ENCODE measurements at places on chromosomes 3 and 15.

DNA sequence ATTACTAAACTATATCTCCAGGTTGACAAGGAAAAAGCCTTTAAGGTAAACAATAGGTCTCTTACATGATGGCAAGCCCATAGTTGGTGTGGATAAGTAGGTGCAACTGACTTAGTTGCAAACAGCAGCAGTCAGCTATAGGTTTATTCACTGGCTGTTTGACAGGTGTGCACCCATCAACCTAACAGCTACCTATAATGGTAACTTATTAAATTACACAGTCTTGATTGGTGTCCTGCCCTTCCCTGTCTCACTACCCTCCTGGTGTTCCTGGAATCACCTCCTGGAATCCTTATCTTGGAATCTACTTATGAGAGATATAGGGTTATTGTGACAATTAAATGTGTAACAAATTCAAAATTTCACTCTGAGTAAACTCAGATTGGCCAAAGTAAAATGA lies 467.8 kb upstream of the UBE2E2 start:
- DNase-seq, result no peak

- DNase-seq, result no peak
Measured at GRCh38 chr15:41494190-41494921, 682 bp downstream of the ITPKA start.

DNA sequence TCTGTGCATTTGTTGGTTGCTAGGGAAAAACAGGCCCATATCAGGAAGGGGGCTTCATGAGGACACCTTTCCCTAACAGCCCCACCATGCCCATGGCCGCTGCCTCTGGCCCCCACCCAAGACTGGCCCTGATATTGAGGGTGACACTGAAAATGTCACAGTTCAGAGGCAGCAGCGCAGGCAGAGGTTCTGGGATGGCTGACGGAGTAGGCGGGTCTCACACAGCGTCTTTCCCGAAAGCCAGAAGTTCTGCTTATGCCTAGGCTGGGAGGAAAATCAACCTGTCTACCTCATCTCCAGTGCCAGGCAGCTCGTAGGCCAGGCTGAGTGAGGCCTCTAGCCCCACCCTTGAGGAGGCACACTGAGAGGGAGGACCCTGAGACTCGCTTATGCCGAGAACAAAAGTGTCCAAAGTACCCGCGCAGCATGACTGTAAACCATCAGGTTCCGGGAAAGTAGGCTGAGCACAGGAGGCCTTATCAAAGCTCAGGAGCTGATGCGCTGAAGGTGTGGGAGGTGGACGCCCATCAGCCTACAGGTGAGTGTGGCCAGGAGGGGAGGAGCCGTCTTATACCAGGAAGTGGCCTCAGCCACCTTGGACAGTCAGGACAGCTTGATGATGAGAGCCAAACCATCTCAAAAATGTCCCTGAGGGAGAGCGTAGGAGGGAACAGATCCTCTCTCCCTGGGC lies 27.5 kb downstream of the GRAMD2A start:
- DNase-seq, result no peak

DNA sequence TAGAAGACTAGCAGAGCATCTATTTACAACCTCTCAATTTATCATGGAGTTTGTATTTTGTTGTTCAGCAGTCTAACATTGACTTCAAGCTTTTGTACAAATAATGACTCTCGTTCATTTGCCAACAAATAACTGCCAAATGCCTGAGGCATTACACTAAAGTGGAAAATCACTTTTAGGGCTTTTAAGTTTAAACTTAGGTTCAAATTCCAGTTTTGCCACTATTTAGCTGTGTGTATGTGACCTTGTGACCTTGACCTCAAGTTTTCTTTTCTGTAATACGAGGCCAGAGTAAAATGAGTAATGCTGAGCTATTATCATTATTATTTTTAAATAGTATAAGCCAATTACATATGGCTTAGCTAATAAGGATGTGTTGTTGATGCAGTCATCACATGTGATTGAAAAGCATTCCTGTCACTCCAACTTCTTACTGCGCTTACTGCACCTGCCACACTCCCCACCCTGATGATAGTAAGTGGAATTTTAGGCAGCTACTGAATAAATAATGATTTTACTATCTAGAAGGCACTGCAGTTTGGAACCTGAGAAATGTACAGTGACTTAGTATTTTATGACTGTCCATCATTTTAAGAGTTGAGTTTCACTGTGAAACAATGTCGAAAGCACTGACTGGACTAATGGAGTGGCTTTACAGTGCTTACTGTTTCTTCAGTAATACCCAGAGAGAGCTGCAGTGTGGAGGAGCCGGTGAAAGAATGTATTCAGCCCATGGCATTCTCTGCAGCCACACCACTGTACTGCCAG lies 16.3 kb downstream of the ARL8B start:
- no peak for DNase-seq

- no peak for DNase-seq
Measured at GRCh38 chr3:69445024-69445423, 59.1 kb upstream of the FRMD4B start.

DNA sequence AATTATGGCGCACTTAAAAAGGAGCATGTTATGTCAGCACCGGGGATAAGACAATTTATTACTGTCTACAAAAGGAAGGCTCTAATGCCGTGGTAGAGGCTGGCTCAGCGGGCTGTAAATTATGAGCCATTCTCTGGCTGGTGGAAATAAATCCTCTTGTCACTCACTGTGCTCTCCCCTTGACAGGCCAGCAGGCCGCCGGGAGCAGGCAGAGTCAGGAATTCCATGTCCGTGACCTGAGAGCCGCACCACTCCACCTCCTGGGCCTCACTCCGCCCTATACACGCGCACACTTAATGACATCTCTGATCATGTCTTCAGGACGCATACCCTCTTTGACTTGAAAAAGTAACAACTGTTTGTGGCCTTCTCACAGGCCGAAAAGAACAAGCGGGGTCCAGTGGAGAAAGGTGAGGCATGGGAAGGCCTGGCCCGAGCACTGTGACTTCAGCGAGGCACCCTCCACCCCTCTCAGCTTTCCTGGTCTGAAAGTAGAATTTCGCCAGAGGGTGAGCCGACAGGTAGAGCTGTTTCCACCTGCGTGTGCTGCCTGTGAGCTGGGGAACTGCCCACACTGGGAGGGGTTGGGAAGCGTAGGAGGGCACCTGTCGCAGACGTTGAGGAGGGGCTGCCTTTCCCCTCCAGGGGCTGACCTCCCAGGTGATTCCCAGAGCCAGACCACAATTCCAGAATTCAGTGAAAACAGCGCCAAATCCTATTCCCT lies 13.2 kb upstream of the PCSK6 start:
- no peak for DNase-seq

DNA sequence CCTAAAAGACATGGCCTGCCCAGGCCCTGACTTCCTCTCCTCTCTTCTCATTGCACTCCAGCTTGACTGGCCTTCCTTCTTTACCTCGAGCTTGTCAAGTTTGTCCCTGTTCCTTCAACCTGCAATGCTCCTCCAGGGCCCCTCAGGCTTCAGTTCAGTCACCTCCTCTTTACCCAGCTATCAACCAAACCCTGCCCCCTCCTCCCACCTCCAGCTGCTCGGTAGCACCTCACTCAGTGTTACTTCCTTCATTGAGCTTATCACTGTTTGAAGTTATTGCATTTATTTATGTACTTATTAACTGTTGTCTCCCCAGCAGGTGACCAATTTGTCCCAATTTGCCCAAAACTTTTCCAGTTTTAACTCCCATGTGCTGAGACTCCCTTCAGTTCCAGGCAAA lies 95.8 kb upstream of the UBE2E1 start:
- DNase-seq, result no peak

DNA sequence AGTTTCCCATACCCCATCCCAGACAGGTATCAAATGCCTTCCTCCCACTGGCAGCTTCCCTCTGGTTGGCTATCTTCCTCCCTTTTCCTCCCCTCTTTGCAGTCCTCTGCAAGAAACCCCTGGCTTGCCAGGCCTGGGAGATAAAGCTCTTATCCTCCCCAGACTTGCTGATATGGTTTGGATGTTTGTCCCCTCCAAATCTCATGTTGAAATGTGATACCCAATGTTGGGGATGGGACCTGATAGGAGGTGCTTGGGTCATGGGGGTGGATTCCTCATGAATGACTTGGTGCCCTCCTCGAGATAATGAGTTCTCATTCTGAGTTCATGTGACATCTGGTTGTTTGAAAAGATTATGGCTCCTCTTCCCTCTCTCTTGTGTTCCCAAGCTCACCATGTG lies 32.2 kb upstream of the SNRK start:
- DNase-seq, result no peak

GRCh38 chr3:181425074-181425473 lies 286.7 kb upstream of the SOX2 start:
- DNase-seq, result no peak

- DNase-seq, result no peak
Measured at GRCh38 chr3:32249184-32249782, 10.8 kb downstream of the CMTM8 start.

DNA sequence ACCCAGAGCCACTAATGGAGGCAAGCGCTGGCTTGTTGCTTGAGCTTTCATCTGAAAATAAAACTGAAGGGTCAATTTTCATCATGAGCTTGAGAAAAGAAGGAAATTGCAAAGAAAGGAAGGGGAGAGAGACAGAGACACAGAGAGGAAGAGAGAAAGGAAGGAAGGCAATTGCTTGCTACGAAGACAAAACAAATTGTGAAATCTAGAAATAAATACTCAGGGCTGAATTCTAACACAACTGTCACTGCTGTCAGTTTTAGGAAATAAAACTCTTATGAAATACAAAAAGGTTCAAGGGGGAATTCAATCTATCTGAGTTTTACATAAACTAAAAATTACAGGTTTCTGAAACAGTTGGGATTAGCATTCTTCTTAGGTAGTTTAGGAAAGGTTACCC lies 36.7 kb downstream of the FOXP1 start:
- no peak for DNase-seq

DNA sequence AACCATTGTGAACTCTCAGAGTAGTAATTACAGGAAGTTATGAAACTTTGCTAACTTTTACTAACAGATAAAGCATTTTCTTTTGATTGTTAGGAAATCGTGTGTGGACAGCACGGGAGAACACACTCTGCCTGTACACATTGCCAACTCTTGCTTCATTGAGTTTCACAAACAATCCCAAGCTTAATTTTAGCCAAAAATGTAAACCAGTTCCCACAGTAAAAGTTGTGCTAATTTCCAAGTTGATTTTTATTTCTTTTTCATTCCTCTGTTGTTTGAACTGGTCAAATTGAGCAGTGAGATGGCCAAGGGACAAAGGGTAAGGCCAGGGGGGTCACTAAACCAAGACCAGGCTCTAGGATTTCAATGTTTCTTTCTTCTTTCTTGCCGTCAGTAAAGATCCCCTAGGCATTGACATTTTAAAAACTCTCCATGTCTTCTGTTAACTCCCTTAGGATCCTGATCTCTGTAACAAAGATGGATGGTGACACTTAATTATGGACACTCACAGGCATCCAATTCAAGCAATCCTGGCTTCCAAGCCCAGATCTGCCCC lies 414.9 kb downstream of the RBMS3 start:
- no peak for DNase-seq

- DNase-seq, result no peak
Measured at GRCh38 chr3:73315706-73316105, 254.2 kb downstream of the EBLN2 start.

DNA sequence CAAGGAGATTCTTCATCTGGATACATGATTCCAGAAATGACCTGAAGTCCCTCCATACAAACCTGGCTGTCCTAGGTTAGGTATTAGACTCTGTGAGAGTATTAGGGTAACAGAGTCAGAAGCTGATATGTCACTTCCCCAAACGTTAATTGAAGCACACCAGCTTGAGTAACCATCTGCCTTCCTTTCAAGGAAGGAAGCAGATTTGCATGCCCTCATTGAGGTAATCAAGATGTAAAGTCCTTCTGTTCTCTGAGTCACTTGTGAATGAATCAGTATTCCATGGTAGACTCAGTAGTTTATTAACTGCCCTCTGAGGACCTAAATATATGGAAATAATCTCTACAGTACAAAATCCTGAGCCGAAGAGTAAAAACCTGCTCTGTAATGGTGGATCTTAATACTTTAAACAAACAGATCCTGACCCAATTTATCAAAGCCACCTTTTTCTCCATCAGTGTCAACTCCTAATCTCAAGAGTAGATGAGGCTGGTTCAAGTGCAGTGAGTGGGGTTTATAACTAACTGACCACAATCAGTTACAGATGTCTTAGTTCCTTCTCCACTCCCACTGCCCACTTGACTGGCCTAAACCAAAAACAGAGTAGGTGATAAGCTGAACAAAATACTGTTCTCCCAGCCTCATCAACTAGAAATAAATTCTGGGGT lies 246.2 kb upstream of the CHRM5 start:
- no peak for DNase-seq

DNA sequence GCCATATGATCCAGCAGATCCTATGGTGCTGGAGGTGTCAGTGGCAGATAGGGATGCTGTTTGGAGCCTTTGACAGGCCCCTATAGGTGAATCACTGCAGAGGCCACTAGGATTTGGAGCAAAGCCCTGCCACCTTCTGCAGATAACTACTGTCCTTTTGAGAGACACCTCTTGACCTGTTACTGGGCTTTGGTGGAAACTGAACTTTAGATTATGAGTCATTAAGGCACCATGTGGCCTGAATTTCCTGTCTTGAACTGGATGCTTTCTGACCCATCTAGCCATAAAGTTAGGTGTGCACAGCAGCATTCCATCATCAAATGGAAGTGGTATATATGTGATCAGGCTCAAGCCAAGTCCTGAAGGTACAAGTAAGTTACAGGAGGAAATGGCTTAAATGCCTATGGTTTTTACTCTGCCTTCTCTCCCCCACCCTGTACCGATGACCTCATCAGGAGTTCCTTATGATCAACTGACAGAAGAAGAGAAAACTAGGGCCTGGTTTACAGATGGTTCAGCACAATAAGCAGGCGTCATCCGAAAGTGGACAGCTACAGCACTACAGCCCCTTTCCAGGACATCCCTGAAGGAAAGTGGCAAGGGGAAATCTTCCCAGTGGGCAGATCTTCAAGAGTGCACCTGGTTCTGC lies 565.6 kb upstream of the AGTR1 start:
- no peak for DNase-seq

- DNase-seq, result peak; percentile 33
Measured at GRCh38 chr3:150703299-150703755, 393 bp downstream of the ERICH6 start.

GRCh38 chr3:25775936-25776335 lies 7.3 kb downstream of the NGLY1 start:
- no peak for DNase-seq

- DNase-seq, result no peak
Measured at GRCh38 chr3:20752416-20752815, 566.4 kb upstream of the SGO1 start.

GRCh38 chr3:114067804-114068203 lies 11.3 kb downstream of the QTRT2 start:
- DNase-seq, result no peak
